ENCODE measurements at places on chromosomes 6 and 20.

DNA sequence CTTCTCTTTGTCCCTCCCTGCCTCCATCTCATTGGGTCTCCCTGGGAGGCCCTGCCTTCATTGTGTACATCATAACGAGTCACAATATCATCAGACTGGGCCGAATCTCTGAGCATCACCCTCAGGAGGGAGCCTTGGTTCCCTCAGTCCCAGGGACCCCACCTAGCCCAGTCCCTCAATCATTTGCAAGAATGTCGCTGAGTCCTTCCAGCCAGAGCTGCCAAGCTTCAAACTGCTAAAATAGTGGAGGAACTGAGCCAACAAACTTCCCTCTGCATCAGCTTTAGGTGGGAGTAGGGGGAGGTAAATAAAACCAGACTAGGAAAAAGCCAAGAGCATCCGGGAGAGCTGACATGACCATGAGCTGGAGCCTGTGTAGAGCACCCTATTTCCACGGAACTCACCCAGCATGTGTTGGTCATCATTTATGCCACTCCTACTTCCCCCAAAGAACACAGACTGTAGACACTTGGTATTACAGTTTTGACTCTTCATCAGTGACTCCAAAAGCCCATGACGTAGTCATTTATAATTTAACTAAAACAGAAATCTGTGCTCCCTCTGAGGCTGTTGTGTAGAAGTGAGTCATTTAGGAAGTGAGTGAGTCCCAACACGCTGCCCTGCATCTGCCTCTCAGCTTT is 28.8 kb upstream of the IL17A start:
- no peak for DNase-seq

- no peak for DNase-seq
These were observed 9.6 kb upstream of the BAG2 start for GRCh38 chr6:57162516-57162915.

GRCh38 chr6:40387871-40388264 is 199.3 kb downstream of the LRFN2 start:
- no peak for DNase-seq

- DNase-seq, result no peak
These were observed 916.0 kb upstream of the EYS start for GRCh38 chr6:66623050-66623449.

GRCh38 chr6:89980353-89980752 is 86.1 kb downstream of the GJA10 start:
- DNase-seq, result no peak

DNA sequence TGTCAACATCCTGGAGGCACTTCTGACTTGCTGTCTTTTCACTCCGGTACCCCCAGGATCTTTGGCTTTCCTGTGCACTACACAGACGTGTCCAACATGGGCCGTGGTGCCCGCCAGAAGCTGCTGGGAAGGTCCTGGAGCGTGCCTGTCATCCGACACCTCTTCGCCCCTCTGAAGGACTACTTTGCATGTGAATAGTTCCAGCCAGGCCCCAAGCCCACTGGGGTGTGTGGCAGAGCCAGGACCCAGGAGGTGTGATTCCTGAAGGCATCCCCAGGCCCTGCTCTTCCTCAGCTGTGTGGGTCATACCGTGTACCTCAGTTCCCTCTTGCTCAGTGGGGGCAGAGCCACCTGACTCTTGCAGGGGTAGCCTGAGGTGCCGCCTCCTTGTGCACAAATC is 12.0 kb upstream of the MAPRE1 start:
- no peak for DNase-seq

DNA sequence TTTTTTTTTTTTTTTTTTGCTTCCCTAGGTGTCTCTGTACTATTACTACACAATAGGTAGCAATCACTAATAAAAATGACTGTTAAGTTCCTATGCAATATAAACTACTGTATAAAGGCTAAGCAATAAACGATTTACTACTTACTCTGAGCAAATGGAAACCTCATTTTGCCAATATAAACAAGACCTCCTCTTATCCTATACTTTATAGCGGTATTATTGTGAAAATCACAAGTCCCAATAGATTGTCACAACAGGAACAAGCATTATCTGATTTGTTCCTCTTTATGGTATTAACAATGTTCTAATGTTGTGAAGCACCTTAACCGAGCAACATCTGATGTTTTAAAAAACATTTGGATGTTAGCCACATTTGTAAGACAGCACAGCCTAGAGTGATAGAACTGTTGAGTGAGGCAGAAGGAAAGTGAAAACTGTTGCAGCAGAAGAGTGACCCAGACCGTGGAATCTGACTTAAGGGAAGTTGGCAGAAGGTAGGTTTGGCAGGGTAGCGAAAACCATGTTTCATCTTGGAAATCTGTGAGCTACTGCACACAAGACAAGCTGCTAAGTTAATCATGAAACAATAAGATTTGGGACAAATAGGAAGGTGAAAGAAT is 94.2 kb downstream of the MYLK4 start:
- DNase-seq, result no peak

DNA sequence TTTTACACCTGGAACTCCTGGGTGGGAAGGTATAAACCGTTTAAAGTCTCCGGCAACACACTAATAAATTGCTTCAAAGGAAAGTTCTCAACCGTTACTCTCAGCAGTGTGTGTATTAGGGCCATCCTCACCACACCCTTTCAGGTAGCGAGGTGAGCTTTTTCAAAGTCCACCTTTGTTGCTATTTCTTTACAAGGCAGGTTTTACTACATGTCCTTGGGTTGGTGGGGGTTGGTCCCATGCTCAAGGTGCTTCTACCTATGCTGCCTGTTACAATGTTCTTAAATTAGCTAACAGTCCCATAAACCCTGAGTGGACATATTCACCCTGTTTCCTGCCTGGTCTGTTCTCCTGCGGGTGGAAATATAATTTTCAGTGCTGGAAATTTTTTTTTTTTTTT is 13.2 kb upstream of the OSER1 start:
- no peak for DNase-seq

DNA sequence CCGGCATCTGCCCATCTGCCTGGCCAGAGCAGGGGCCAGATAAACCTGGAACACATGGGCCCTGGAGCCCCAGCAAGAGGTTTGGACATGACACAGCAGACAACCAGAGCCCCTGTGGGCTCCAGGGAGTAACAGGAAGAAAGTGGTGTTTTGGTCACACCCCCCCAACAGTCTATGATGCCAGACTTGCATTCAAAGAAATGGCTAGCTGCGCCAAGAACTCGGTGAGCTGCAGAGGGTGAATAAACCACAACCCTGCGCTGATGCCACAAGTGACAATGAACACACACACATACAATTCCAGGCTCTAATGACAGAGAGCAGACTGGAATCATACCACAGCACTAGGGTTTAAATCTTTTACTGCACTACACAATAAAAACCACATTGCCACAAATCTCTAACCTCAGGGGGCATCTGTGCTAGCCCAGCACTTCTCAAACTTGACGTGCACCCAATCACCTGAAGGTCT is 34.0 kb downstream of the TRERF1 start:
- no peak for DNase-seq

DNA sequence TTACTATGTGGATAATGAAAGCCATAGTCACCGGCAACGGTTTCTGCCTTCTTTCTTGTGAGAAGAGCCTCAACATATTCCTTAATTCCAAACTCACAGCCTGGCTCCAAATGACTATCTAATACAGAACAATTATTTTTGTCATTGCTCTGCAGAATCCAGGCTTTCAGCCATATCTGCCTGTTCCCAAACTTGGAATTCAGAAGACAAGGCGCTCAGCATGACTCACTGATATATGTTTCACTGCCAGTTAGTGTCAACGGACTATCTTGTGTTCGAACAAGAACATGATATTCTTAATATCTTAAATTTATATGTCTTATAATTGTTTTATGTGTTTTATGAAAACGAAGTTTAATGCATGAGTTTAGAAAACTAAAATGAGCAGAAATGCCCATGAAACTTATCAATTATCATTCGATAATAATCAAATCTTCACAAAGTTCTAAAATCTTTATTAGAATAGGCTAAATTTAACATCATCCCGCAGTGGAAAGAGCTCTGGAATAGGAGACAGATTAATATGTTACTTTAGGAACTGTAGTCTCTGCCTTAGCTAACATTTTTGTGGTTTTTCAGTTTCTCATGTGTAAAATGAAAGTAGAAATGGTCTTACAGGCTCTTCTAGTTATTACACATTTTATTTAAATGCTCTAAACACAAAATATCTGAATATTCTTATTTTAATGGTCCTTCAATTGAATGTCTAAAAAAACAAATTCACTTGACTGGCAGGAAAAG is 669.3 kb upstream of the GJE1 start:
- DNase-seq, result no peak

- DNase-seq, result no peak
These were observed 43.4 kb downstream of the TNFAIP3 start for GRCh38 chr6:137910424-137910834.

DNA sequence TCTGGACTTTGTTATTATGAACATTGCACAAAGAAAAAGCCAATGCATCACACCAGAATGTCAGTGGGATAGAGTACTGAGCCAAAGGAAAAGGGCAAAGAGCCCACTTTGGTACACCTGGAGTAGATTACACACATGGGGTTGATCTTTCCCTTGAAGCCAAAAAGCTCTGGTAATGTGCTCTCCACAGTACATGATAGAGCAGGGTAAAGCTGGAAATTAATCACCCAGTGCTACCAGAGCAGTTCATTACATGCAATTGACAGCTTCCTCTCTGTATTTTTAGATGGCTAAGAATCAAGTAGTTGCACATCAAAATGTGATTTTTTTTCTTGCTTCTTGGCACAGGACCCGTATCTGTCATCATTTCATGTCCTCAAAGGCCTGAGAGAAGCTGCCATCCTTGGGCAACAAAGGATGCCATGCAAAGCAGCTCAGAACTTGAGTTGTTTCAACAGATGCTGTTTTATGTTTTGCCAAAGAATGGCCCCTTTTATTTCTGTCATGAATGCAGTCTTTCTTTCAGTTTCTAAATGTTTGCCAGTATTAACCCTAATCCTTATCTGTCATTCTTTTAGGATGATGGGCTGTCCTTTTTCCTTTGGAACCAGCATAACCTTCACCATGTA is 88.1 kb downstream of the HDGFL1 start:
- DNase-seq, result no peak

DNA sequence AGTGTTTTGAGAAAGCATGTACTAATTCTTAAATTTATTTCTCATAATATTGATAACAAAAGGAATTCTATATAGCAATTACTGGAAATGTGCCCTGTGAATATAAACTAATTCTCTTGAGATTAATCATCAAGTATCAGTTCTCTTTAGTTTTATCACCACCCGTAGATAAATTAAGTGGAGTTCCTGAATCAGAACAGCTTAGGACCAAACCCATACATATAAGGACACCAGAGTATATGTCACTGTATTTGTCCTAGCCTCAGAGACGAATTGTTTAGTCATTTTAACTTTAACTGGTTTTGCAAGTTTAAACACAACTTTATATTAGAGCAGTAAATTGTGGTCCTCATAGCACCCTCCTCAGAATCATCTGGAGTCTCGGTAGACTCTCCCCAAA is 572.0 kb downstream of the UTRN start:
- no peak for DNase-seq

- DNase-seq, result no peak
These were observed 125.2 kb downstream of the TBC1D7 start for GRCh38 chr6:13203145-13203544.

DNA sequence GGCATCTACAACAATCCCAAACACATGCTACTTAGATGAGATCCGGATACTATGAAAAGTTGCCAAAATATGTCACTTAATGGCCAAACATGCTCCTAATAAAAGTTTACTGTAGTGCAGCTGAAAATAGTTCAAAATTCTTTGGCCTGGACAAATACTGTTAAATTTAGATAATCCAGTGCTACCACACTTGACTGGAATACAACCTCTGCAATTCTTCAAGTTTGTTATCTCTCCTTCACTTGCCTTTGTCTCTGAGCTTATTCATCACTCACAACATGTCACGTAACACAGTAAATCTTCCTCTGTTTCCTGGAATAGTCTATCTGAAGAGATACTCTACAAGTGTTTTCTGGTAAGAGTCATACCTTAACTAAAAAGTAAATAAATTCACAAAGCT is 10.5 kb upstream of the PLN start:
- DNase-seq, result no peak

- no peak for DNase-seq
These were observed 113.5 kb downstream of the OGFRL1 start for GRCh38 chr6:71402096-71402495.

- DNase-seq, result peak; percentile 46
These were observed 199.9 kb upstream of the SOX4 start for GRCh38 chr6:21393441-21394165.

DNA sequence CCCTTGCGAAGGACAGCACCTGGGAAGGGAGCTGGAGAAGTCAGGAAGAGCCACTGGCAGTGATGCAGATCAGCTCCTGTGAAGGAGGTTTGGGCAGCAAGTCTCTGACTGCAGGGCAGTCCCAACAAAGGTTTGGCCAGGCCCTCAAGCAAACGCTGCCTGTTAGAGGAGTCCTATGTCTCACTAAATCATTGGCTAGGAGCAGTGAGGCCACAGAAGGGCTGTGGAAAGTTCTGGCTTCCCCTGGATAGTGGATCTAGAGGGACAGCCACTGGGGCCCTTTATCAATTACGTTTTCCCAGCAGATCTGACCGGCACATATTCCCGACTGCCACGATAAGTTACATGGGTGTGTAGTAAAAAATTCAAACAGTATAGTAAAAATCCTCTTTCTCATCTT is 2.5 kb downstream of the TTPAL start:
- DNase-seq, result no peak

DNA sequence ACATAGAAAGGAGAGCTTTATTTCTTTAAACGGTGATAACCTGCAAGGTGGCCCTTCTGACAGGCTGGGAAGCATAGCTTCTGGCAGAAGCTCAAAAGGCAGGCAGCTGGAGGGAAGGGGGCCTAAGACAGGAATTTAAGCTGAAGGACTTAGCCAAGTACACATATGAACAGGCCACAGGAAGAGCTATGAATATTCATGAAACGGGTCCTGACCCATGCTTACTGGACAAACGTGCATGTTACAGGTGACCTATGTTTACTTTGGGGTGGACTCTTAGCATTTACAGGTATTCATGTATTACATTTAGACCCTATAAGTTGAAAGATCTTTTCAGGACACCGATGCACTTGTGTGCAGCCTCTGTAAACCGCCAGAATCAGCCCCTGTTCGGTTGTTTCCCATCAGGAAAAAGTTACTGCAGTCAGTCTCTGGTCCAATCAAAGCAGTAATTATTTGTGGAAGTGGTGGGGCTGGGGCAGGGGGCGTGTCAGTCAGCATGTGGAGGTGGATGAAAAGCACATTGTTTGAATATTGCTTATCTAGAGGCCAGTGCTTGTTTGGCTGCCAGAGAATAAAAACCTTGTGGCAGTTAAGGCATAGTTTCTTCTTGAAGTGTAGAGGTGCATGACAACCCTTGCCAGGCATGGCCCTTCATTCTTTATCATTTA is 2.9 kb upstream of the GZF1 start:
- no peak for DNase-seq

DNA sequence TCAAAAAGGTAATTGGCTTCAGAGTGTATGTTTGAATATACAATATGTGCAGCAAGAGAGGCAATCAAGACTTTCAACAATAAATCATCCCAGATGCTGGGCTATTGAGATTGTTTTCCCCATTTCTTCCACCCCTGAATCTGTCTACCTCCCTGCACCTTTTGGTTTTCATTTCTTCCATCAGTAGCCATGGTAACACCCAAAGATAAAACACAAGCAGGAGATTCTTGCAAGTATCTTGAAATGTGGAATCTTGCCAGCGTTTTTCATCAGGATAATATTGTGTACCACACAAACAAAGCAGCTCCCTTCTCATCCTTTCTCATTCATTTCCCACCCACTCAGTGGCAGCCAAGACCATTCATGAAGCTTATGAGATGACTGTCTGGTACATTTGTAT is 73.0 kb upstream of the NRSN1 start:
- DNase-seq, result no peak
